Left renal pelvis (tissue), 4 donors: ENCODE measurements at places on chromosomes 7 and 10.

DNA sequence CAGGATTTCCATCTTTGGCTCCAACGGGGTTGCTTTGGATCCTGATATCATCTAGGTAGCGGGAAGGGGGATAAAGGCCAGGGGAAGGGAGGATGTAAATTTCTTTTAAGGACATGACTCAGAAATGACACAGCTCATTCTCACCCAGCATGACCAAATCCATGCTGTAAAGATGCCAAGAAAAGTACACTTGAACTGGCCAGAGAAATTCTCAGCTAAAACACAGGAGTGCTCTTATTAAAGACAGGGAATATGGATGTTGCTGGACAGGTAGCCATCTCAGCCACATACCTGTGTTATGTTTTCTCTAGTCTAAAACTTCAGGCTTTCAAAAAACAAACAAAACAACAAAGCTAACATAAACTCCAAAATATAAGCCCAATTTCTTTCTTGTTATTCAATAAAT is 68.3 kb downstream of the NAMPT start:
- no peak for DNase-seq

- no peak for DNase-seq
Measured at GRCh38 chr7:31858055-31858454, 171.0 kb downstream of the PPP1R17 start.

DNA sequence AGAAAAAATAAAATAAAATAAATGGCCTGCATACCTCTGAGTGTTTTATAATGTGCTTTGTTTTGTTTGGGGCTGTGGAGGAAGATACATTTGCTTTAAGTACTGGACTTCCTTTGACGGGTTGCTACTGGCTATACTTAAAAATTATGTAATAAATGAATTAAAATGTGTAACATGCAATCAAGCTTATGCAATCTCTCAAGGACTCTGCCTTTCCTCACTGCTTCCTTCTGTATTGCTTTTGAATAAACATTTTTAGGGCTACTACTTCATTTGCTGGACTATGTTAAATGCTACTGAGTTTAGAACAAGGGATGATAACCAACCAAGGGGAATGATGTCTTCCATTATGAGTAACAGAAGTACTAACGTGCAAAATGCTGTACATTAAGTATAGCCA is 91.6 kb downstream of the ETV1 start:
- DNase-seq = no peak

- no peak for DNase-seq
Measured at GRCh38 chr10:3682745-3683144, 102.3 kb downstream of the KLF6 start.

- DNase-seq = no peak
Measured at GRCh38 chr7:44131173-44132029, 8.1 kb upstream of the POLD2 start.

GRCh38 chr7:27241189-27242056 is 1.2 kb upstream of the EVX1 start:
- DNase-seq = no peak
